ENCODE measurements at places on chromosomes 6 and 20.

- DNase-seq, result no peak
Observed at GRCh38 chr20:33769043-33769442, 37.2 kb downstream of the ZNF341 start.

DNA sequence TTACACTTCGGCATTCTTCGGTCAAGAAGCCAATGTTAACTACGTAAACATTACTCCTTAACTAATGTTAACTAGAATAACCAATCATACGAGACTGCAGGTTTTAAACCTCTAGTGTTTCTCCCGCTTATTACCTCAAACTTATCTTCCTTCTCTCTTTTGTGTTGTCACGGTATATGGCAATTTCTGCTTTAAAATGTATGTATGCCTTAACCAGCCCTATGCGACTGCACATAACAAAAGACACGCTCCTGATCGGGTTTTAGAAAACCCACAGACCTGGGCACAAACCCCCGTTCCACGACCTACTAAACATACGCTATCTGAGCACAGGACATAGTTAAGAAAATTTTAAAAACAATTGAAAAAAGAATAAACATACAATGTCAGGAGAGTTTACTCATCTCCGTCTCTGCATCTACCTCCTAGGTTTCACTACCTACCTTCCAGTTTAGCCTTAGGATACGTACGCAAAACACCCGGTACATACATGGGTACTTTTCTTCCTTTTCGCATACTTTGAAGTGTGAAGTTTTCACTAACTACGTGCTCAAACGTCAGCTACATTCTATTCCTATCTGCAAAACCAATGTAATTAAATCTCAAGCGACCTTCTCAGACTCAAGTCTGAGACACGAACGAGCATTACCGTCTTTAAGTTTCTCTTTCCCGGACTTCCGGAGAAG lies 1.1 kb downstream of the CD164 start:
- DNase-seq, result peak; percentile 20

GRCh38 chr20:33095249-33095648 lies 15.8 kb downstream of the BPIFB4 start:
- DNase-seq, result no peak

GRCh38 chr20:22626496-22626895 lies 42.1 kb upstream of the FOXA2 start:
- DNase-seq, result no peak

DNA sequence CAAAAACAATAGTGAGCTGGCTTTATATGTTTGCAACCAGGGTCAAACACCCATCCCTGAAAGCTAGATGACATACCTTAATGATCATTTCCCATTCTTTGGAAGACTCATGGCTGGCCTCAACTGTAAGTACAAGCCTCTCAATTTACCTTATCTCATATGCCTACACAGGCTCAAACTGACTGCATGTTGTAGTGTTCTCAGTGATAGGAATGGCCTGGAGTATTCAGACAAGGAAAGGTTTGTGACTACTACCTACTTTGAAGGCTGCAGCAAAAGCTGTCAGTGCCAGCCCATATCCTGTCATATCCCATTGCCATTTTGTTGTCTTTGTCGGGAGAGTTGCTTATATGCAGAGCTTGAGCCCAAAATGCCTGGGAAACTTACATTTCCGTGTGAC lies 205.2 kb upstream of the MOCS1 start:
- DNase-seq, result no peak

DNA sequence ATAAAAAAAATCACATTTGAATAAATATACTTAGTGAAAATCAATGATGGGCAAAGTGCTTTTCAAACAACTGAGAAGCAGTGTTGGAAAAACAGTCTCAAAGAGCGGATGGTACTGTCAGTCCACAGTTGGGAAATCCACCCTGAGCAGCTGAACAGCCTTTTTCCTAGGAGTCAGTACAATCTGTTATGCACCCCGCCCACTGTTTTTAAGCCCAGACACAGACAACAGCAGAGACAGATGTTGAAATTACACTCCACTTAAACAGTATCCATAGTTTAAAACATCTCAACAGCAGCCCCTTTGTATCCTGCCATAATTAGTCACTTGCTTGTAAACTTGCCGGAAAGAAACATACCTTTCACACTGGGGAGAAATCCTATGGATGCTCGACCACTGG lies 372 bp downstream of the KIAA0408 start:
- DNase-seq, result no peak

GRCh38 chr20:6698056-6698455 lies 69.4 kb upstream of the BMP2 start:
- no peak for DNase-seq

DNA sequence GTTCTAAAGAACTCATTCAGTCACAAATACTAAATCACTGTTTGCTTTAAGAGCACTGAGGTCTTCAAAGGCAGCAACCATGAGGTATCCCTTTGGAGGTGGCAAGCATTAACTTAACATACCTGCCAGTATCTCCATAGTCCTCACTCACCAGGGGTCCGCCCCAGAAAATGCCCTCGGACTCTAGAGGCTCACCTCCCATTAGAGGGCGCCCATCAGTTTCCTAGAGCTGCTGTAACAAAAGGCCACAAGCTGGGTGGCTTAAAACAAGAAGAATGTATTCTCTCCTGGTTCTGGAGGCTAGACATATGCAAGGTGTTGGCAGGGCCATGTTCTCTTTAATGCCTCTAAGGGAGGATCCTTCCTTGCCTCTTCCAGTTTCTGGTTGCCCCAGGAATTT lies 12.0 kb upstream of the RNGTT start:
- DNase-seq, result no peak

GRCh38 chr6:96907498-96907897 lies 9.8 kb upstream of the NDUFAF4 start:
- peak; percentile 93 for DNase-seq

DNA sequence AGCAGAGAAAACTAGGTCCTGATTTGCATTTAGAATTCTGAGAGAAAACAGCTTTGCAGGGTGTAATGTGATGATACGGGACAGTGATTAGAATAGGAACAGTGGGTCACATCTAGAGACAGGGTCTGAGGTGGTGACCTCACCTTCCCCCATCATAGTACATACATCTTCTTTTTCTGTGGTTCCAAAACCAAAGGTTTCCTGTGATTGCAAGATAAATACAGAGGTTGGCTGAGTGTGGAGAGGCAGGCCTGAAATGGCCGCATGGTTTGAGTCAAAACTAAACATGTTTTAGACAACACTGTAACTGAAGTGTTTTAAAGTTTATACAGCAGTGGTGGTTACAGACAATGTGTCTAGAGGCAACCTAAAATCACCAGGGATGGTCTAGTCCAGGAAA lies 10.4 kb upstream of the NT5DC1 start:
- DNase-seq, result peak; percentile 56

GRCh38 chr20:57223648-57224489 lies 42.6 kb downstream of the BMP7 start:
- DNase-seq, result no peak

DNA sequence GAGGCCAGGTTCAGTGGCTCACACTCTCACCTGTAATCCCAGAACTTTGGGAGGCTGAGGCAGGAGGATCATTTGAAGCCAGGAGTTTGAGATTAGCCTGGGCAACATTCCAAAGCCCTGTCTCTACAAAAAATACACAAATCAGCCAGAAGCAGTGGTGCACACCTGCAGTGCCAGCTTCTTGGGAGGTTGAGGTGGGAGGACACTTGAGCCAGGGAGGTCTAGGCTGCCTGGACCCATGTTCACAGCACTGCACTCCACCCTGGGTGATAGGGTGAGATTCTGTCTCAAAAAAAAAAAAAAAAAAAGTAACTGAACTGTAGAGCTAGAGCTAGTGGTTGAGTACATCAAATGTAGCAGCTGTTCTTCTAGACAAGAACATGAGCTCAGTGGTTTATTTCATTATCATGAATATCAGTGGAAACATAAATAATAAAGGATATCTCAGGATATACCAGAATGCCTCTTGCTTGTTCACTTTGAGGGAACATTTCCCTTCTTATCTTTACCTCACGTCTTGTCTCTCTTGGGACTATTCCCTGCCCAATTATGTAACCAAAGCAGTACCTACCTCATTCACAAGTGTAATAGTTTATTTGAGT lies 17.6 kb downstream of the NANP start:
- DNase-seq, result no peak

- no peak for DNase-seq
Observed at GRCh38 chr20:44616604-44616964, 34.2 kb downstream of the PKIG start.

GRCh38 chr6:156774863-156775405 lies 2.2 kb upstream of the ARID1B start:
- DNase-seq, result no peak

- no peak for DNase-seq
Observed at GRCh38 chr6:129710450-129711270, 683 bp upstream of the ARHGAP18 start.

DNA sequence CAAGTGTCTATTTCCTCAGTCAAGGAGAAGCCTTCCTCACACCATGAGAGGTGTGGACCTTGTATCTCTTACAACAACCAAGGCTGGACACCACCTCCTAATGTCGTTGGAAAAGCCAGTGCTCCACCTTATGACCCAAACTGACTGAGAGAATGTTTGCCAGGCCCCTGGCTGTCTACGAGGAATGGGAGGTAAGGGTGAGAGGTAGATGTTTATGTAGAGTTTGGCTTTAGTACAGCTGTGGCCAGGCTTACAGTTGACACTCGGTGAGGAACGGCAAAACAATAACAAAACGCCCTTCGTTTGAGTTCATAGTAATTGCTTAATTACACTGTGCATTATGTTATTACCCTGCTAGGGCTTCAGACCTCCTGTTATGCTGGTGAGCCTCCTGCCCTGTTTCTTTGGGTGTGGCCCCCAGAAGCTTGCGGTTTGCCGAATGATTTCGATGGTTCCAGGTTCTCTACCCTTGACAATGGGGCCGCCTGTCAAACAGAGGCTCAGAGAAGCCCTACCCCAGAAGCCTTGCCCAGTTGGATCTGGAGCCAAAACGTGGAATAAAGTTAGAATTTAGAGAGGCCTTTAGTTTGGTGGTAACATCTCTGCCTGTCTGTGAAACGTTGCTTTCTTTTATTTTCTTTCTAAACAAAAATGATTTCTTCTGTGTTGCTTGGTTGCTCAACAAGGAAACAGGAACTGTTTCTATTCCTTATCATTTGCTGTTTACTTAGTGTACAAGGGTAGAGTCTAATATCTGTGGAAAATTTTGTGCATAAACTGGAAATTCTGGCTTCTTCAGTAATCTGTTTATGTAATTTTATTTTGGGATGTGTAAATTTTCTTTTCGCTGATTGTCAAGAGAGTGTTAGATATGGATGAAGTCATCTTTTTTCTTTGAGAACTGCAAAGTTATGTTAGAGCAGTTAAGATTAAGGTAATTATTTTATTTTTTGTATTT lies 60.4 kb upstream of the FOXQ1 start:
- DNase-seq, result no peak

- DNase-seq, result no peak
Observed at GRCh38 chr6:115945306-115945705, 115.4 kb downstream of the FRK start.

GRCh38 chr6:154689493-154690255 lies 43.5 kb upstream of the SCAF8 start:
- DNase-seq, result no peak

DNA sequence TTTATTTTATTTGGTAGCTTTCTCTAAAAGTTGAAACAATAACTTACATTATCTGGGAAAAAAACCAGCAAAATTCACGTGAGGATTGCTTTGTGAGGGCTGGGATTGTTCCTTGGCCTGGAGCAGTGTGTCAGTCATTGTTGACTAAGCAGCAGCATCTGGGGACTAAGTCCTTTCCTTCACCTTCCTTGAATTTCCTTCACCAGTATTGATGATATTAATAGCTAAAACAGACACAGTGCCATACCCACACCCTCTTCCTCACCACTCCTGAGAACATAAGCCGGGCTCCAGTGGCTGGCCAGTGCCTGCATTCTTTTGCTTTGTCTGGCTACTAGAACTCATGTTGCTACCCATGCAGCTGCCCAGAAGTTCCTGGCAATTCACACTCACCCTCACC lies 23.7 kb downstream of the PLCB1 start:
- no peak for DNase-seq

DNA sequence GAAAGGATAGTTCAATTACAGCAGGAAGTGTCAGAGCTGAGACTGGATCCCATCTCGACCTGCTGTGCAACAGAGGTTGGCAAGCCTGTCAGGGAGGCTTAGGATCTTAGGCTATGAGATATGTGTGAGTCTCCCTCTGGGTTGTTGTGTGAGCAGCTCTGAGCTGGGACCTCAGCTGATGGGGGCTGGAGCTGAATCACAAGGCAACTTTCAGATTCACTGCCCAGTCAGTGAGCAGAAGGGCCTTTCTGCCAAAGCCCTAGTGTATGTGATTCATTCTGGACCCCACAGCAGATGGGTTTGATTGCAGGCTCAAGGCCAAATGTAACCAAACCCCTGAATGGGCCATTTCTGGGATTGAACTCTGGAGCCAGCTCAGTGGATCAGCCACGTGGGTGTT lies 4.5 kb downstream of the PI3 start:
- no peak for DNase-seq

GRCh38 chr6:104699593-104700329 lies 160.0 kb downstream of the HACE1 start:
- DNase-seq, result no peak

- DNase-seq, result no peak
Observed at GRCh38 chr6:80437221-80437620, 330.8 kb downstream of the BCKDHB start.

DNA sequence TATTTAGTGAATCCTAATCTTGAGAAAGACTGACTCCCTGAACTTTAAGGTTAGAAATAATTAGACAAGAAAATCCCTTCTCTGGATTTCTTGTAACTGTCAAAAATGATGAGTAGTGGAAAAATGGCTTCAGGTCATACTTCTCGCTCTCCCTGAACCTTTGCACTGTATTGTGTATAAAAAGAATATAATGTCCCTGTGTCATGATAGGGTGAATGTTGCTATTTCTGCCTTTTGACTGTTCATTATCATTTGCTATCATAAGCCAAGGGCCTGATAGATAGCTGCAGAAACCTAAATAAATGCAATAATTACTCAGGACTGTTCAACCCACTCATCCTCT lies 39.3 kb downstream of the ALDH8A1 start:
- no peak for DNase-seq

- no peak for DNase-seq
Observed at GRCh38 chr6:116994447-116994846, 117.4 kb downstream of the RFX6 start.

GRCh38 chr6:149201068-149201655 lies 116.3 kb upstream of the TAB2 start:
- no peak for DNase-seq

DNA sequence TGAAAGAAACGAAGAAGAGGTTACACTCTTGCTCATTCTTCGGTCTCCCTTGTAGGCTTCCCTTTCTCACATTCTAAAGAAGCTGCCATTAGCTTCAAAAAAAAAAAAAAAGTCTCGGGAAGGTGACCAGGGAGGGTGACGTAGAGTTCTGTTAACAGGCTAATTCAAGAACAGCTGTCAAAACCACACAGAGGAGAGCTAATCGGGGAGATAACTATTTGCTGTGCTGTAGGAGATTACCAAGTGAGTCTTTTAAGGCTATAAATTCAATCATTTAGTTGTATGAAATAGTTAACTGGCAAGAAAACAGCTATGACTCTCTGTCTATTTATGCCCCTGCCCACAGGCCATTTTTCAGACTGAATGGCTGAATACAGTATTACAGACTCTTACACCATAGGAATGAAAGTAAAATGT lies 256.8 kb downstream of the SYNE1 start:
- DNase-seq, result no peak
